ENCODE measurements at places on chromosomes 1 and 21. TPM values are rescaled to one million over a fixed set of nuclear protein-coding genes. Genes with fewer than 3 reads are reported as not detected.

GRCh38 chr21:45917241-45917640 lies 64.3 kb upstream of the COL6A1 start:
- H3K4me3 ChIP-seq: no peak overlapping the region
- no peak for DNase-seq
- H3K27ac ChIP-seq: no peak overlapping the region
- no peaks in the 10 kb centered on the region for H3K4me1 ChIP-seq
- no peaks in the 10 kb centered on the region for H3K27me3 ChIP-seq

PPM1J gene
- polyA plus RNA-seq: 2.5 TPM

DNA sequence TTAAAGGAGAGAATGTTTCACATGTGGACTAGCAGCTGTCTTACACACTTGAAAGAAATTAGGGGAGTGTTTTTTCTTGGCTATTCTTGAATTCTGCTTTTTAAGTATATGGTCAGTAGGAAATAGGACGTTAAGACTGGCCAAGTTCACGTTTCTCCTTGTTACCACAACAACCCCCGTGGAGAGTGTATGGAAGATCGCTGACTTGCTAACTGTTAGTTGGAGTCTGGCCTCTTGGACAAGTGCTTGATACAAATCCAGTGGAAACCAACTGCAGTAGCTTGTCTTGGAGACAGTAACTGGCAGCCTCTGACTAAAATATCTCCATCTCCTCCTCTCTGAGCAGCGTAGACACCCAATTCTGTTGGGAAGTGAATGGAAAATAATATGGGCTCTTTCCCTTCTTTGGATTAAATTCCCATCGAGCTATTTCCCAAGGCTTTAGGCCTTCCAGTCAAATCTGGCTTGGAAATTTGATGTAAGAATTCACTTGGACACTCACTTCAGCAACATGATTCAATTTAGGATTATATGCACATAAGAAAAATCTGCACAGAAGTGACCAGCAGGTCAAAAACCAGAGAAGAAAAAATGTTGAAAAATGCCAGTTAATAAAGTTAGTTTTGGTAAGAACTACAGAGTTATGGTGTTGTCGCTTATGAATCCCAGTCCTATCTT lies 3.6 kb upstream of the NFIA start:
- no peaks in the 10 kb centered on the region for H3K27me3 ChIP-seq
- peak overlapping the region; percentile 59 for H3K4me3 ChIP-seq
- H3K4me1 ChIP-seq: no peaks in the 10 kb centered on the region
- H3K36me3 ChIP-seq: no peaks in the 10 kb centered on the region
- no peak for DNase-seq
- H3K27ac ChIP-seq: peak overlapping the region; percentile 95

GRCh38 chr21:42844411-42845113 lies 34.8 kb downstream of the WDR4 start:
- peak overlapping the region; percentile 63 for H3K27ac ChIP-seq
- H3K27me3 ChIP-seq: no peaks in the 10 kb centered on the region
- H3K36me3 ChIP-seq: peaks cover 32% of the 10 kb centered on the region
- no peak overlapping the region for H3K4me3 ChIP-seq
- H3K4me1 ChIP-seq: peaks cover 17% of the 10 kb centered on the region
- peak; percentile 82 for DNase-seq

DNA sequence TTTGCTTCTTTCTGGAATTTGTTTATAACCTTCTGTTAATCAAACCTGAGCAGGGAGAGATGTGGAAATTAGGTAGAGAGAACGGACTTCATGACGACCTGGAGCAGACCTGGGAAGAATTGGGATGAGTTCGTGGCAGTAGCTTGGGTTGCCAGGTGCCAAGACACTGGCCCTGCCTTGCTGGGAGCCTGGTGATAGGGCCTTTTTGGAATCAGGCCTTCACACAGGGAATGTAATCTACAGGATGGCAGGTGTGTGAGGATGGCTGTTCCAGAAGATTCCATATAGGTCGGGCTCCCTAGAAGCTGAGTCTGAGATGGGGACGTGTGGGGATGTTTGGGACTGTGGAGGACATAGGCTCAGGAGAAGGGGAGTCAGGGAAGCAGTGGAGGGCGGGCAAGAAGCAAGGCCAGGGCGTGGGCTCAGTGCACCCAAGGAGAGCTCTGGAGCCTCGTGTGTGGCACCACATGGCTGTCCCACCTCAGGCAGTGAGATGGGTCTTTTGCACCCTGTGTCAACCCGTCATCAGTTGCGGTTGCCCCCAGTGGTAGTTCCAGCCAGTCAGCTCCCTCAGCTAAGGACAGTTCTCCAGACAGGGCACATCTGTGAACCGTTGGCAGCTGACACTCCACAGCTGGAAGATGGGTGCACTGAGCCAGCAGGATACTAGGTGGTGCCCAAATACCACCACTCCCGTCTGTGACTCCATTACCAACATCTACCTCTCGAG lies 395.9 kb downstream of the MATN1 start:
- no peaks in the 10 kb centered on the region for H3K4me1 ChIP-seq
- no peaks in the 10 kb centered on the region for H3K27me3 ChIP-seq
- no peak overlapping the region for H3K27ac ChIP-seq
- H3K36me3 ChIP-seq: no peaks in the 10 kb centered on the region
- H3K4me3 ChIP-seq: no peak overlapping the region
- DNase-seq: no peak

DNA sequence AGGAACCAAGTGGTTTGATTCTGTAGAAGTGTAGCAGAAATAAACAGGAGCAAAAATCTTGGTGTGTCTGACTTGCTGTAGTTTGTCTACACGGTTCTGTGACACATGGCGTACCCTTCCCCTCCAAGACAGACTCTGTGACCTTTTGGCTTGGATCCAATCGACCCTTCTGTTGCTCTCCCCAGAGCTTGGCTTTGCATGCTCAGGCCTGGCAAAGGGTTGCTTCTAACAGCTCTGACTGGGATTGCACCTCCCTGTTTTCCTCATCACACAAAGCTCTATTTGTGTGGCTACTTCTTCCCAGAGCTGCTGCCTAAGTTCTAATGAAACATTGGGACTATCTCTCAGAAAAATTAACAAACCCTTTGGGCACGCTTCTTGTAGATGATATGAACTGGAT lies 24.0 kb downstream of the NGF start:
- H3K27ac ChIP-seq: peak overlapping the region; percentile 27
- peak; percentile 67 for DNase-seq

GRCh38 chr1:204495078-204495753 lies 611 bp upstream of the PIK3C2B start:
- no peak for DNase-seq
- peak overlapping the region; percentile 67 for H3K4me3 ChIP-seq
- peaks cover 29% of the 10 kb centered on the region for H3K4me1 ChIP-seq

ATF3 gene
- 29.4 TPM for polyA plus RNA-seq

DNA sequence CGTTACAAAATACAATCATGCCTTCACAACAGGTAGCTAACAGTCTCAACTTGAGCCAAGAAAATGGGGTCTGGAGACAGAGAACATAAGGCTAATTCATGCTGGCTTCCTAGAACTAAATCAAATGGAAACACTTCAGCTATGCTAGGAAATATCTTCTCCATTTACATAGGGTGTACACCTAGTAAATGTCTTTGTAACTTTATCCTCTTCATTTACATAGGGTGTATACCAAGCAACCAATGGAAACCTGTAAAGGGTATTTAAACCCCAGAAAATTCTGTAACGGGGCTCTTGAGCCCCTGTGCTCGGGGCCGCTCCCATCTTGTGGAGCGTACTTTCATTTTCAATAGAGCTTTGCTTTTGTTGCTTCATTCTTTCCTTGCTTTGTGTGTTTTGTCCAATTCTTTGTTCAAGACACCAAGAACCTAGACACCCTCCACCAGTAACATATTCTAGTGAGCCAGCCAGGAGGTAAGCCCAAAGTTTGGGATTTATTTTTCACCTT lies 19.5 kb upstream of the CYP4X1 start:
- no peaks in the 10 kb centered on the region for H3K36me3 ChIP-seq
- H3K4me3 ChIP-seq: no peak overlapping the region
- H3K27ac ChIP-seq: no peak overlapping the region
- no peak for DNase-seq
- peaks cover 4% of the 10 kb centered on the region for H3K27me3 ChIP-seq

- no peak for DNase-seq
- H3K4me1 ChIP-seq: no peaks in the 10 kb centered on the region
- H3K27ac ChIP-seq: no peak overlapping the region
- no peaks in the 10 kb centered on the region for H3K36me3 ChIP-seq
- no peak overlapping the region for H3K4me3 ChIP-seq
- H3K27me3 ChIP-seq: no peaks in the 10 kb centered on the region
Measured at GRCh38 chr1:223276029-223276428, 87.9 kb downstream of the SUSD4 start.

DNA sequence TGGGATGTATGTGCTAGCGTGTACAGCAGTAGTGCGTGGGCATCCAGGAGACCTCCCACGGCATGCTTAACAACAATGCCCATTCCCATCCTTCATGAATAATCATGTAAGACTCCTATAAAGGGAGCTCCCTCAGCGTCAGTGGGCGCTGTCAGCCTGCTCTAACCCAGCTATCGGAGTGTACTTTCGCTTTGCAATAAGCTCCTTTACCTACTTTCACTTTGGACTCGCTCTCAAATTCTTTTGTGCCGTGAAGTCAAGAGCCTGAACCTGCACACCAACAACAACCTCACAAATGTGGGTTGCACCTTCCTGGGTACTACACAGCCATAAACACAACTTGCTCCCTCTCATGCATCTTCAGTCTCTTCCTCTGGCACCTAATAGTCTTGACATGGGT lies 114.8 kb upstream of the PAXBP1 start:
- DNase-seq: no peak
- no peaks in the 10 kb centered on the region for H3K36me3 ChIP-seq
- H3K4me3 ChIP-seq: no peak overlapping the region
- no peaks in the 10 kb centered on the region for H3K27me3 ChIP-seq
- H3K4me1 ChIP-seq: no peaks in the 10 kb centered on the region

- H3K27ac ChIP-seq: peak overlapping the region; percentile 97
- no peaks in the 10 kb centered on the region for H3K27me3 ChIP-seq
- no peak for DNase-seq
- no peaks in the 10 kb centered on the region for H3K36me3 ChIP-seq
- H3K4me1 ChIP-seq: peaks cover 41% of the 10 kb centered on the region
Measured at GRCh38 chr1:212791261-212791675, 309 bp downstream of the NSL1 start.

DNA sequence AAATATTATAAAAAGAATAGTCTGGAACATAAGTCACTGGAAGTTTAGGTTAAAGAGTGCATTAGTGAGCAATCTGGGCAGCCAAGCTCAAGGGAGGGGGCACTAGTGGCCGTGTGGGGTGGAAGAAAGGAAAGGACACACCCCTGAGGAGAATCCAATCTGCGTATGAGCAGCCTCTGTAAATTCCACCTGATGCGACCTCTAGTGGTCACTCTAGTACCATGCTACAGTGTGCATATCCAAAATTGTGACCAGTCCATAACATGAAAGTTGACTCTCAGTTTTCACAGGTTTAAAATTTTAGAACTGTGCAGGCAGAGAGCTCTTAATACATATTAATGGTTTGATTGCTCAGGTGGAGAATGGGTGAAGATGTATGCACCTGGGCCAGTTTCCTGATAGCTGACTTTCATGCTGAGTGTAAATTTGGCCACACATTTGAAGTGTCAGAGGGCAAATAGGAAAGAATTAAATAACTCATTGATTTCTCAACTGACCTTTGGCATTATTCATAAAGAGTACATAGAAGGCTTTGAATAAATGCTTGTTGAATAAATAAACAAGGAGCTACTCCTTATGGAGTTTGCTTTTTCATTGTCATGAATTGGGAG lies 105.9 kb upstream of the C21orf91 start:
- no peaks in the 10 kb centered on the region for H3K4me1 ChIP-seq
- H3K27ac ChIP-seq: no peak overlapping the region
- no peaks in the 10 kb centered on the region for H3K27me3 ChIP-seq
- no peak overlapping the region for H3K4me3 ChIP-seq

DNA sequence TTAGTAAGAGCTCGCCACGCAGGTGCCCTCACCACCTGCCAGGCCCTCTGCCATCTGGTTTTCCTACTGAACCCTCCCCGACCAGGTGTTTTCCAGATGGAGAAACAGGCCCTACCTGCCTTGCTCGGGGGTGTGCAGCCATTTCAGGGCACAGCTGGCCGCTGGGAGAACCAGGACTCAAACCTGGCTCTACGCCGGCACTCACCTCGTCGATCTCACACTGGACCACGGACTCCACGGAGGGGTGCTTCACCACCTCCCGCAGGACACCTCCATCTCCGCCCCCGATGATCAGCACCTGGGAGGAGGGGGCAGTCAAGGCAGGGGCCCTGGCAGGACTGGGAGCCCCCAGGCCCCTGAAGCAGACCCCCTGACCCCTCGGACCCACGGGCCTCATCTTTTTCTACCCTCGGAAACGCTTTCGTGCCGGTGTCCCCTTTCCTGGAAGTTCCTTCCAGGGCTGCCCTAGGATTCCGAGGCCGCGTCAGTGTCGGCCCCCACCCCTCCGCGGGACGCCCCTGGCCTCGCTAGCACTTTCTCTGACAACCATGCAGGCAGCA lies 1.1 kb downstream of the SRM start:
- H3K4me1 ChIP-seq: peaks cover 26% of the 10 kb centered on the region
- no peaks in the 10 kb centered on the region for H3K27me3 ChIP-seq
- H3K4me3 ChIP-seq: peak overlapping the region; percentile 83
- H3K27ac ChIP-seq: peak overlapping the region; percentile 22
- no peak for DNase-seq
- peaks cover 10% of the 10 kb centered on the region for H3K36me3 ChIP-seq

DNA sequence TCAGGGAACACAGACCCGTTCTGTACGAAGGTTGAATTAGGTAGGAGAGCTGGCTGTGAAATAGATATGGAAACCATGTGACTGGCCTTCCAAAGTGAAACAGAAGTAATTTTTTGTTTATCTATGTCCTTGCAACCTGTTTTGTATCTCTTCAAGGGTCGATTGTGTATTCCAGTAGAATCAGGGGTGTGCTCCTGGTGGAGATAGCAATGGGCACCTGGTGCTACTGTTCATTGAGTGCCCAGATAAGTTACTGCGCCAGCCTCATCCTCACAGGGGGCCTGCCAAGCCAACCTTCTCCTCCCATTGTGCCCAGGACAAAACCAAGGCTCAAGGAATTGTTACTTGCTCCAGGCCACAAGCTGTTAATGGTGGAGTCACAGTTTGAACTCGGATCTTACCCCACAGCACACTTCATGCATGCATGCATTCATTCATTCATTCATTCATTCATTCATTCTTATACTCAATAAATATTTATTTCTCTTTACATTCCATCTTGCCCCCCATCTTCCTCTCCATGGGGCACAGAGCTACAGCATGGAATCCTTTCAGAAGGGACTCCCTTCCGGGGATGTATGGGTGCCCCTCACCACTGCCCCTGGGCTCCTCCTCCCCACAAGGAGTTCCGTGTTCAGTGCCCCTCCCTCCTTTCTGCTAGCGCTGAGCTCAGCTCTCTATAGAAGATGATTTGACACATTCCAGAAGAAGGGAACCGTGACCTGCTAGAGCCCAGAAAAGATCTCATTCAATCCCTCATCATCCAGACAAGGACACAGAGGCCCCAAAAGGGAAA lies 24.0 kb downstream of the ADORA1 start:
- no peaks in the 10 kb centered on the region for H3K27me3 ChIP-seq
- no peaks in the 10 kb centered on the region for H3K4me1 ChIP-seq
- no peak for DNase-seq
- no peaks in the 10 kb centered on the region for H3K36me3 ChIP-seq

All from sigmoid colon (tissue), 7 donors.